ENCODE measurements at places on chromosomes 16 and 17.

- DNase-seq: no peak
Observed at GRCh38 chr17:31660684-31661083, 198.4 kb downstream of the COPRS start.

DNA sequence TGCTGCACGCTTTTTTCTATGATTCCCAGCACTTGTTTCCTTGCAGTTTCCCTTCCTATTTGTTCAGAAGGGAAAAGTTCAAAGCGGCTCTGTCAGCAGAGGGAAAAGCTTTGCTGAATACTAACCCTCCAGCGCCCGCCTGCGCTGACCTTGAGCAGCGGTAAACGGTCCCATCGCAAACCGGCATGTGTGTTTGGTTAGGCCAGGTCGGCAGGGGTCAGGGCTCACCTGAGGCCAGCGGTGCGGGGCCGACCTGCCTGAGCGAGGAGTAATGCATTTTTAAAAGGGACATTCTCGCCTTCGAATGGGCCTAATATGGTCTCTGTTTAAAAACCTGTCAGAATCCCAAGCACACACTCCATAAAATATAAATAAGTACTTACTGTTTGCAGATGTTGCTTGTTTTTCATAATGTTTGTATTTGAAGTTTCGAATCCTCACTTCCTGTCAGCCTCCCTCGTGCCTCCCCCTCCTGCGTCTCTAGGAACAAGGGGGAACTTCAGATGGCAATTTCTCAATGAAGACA lies 110.1 kb downstream of the IRX3 start:
- no peak for DNase-seq

DNA sequence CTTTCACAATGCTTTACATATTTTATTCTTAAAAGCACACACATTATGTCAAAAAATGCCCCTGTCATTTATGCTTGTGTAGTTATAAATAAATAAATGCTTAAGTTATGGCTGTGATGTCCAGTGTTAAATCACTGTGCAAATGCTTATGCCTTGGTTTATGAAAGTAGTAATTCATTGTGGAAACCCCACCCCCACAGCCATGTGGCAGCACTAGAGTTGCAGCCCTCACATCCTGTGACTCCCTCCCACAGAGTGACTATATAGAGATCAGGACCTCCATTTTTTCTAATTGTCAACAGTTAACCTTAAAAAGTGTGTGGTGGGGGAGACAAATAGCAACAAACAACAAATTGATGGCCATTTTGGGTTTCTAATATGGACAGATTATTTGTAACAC lies 2.4 kb downstream of the SKAP1 start:
- no peak for DNase-seq

GRCh38 chr17:8244768-8245167 lies 3.1 kb downstream of the CTC1 start:
- DNase-seq: no peak

DNA sequence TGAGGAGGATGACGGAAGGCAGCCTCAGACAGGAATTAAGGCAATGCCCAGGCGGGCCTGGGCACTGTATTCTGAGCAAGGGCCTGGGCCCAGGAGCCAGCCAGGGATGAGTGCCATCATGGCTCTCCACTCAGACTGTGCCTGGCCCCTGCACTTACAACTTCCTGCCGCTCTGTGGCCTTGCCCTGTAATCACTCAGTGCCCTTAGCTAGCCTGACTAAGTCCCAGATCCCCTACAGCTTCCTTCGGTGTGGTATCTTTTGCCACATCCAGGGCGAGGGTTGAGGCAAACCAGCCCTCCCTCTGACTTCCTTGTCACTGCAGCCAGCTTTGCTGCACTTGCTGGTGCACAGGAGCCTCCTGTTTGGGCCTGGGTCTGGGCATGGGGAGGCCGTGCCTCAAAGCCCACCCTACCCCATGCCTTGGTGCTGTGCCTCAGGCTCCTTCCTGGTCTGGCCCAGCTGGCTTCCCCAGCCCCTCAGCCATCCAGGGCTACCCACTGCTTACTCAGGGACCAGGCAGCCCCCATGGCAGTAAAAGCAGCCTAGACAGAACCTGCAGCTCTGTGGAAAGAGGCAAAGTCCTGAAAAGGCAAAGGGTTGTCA lies 9.3 kb downstream of the SLC46A1 start:
- DNase-seq: no peak

DNA sequence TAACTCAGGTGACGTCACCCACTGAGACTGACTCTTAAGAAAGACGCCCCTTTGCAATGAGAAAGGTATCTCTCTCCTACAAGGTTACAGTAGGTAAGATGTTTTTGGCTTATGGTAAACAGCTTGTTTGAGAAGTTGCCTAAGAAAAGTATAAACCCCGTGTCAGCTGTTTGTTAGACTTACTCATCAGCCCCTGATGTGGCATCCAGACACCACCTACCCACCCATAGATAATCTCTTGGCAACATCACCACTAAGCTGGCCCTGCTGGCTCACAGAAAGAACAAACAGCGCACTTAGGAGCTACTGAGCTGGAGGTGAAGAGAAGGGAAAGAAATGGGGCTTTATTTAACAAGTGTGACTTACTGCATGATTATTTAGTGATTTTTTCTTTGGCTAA lies 121.0 kb downstream of the PARN start:
- no peak for DNase-seq

- DNase-seq: no peak
Observed at GRCh38 chr16:46711106-46712058, 21.9 kb downstream of the ORC6 start.

Data from NAMALWA (cell line).